ENCODE measurements at places on chromosomes 1 and 21.

DNA sequence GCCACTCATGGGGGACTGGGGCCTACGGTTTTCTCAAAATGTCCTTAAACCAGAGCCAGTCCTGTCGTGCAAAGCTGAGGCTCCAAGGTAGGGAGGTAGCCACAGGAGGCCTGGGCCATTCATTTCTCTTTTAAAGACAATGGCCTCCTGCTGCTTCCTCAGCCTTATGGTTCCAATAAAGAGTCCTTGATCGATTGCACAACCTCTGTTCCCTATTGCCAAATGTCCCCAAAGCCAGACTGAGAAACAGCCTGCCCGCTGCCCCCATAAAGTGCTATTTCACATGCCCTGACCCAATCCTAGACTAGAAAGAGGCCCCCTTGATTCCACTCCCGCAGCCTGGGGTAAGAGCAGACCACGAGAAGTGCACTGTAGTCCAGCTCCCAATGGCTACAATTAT, 166.7 kb downstream of the CLIC6 start:
- peak; percentile 81 for DNase-seq

DNA sequence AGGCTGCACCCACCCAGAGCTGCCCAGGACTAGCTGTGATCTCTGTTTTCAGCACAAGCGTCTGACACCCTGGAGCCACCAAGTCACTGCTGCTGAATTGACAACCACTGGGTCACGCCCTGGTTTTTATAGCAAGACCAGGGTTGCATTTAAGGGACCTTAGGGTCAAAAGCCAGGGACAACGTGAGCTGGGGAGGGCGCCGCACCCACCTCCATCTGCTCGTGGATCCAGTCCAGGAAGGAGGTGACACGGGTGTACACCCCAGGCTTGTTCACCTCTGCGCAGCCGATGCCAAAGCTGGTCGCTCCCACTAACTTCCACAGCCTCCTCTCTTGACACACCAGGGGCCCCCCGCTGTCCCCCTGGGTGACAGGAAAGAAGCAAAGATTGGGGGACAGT, 9.2 kb upstream of the TFF1 start:
- no peak for DNase-seq

GRCh38 chr21:31366825-31367224, 22.8 kb upstream of the TIAM1 start:
- peak; percentile 89 for DNase-seq

DNA sequence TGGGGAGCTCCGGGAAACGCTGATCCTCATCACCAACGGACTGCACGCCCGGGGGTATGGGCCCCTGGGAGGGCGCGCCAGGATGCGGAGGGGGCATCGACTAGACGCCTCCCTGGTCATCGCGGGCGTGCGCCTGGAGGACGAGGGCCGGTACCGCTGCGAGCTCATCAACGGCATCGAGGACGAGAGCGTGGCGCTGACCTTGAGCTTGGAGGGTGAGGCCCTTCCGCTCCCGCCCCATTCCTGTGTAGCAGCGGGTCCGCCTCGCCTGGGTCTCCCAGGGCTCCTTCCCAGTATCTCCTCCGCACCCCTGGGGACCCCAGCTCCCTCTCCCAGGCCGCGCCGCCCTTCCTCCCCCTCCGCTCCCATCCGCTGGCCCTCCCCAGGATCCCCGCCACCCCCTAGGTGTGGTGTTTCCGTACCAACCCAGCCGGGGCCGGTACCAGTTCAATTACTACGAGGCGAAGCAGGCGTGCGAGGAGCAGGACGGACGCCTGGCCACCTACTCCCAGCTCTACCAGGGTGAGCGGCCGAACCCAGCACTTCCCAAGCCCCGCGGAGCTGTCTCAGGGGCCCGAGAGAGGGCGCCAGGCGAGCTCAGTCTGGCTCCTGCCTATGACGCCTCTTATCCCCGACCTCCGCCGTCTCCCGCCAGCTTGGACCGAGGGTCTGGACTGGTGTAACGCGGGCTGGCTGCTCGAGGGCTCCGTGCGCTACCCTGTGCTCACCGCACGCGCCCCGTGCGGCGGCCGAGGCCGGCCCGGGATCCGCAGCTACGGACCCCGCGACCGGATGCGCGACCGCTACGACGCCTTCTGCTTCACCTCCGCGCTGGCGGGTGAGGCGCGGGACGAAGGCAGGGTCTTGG, 5.0 kb downstream of the HAPLN2 start:
- DNase-seq: peak; percentile 64

GRCh38 chr1:221776495-221777301, 34.8 kb upstream of the DUSP10 start:
- DNase-seq: no peak

DNA sequence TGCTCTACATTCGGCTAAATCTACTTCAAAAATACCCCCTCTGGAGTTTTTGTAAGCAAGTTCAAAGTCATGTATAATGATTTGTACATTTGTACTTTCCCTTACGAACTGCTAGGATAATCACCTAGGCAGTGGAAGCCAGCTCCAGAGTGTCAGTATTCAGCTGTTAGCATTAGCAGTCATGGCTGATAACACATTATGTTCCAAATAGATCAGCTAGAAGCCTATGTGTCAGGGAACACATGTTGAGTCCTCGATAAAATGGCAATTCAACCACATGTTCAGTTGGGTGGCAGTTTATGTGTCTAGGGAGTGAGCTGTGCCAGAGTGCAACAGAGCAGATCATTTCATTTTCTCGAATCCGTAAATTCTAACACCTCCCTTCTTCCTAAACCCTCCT, 65.8 kb upstream of the KRTAP11-1 start:
- DNase-seq: no peak

DNA sequence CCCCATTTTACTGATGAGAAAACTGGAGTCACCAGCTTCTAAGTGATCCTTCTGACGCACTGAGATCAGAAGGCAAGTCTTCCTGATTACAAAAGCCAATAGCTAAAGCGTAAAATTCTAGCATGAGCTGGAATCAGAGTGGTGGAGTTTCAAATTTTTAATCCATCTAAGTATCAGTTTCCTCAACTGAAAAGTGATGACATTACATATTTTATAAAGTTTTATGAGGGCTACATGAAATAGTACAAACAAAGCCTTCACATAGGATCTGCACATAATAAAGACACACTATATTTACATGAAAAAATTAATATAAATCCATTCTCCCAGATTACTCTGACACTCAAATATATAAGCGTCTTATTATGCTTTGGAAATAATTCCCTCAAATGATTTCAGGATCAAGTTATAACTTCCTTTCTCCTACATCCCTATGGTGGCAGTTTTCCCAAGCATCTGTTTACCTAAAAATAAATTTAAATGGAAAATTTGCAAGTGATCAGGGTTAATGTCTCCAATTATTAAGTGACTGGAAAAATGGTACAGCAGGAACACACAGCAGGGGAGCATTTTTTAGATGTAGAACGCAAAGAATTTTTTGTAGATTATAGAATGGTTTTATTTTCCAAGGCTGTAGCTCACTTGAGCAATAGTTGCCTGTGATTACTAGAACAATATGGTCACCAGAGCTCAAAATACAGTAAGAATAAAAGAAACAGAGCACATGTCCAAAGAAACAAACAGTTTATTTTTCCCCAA, 490.4 kb upstream of the C1orf87 start:
- DNase-seq: no peak

DNA sequence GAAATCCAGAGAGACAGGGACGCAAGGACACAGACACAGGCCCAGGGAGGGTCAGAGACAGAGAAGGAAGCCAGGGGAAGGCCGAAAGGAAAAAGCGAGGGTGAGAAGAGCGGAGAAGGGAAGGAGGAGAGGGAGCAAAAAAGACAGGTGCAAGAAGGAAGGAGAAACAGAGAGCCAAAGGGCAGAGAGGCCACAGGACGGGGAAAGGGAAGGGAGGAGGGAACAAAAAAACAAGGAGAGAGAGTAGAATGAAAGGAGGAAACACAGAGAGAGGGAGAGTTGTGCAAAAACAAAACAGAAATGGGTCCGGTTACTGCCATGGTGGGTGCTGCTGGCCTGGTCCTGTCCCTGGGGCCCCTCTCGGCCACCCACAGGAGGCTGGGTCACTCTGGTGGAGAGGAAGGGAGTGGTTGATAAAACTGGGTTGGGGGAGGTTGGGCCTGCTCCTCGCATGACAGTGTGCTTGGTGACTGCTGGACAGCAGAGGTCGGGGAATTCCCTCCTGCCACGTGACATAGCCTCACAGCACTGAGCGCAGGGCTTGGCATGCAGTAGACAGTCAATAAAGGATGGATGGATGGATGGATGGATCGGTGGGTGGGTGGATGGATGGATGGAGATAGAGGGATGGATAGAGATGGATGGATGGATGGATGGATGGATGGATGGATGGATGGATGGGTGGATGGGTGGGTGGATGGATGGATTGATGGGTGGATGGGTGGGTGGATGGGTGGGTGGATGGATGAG, 64.8 kb downstream of the RAP1GAP start:
- DNase-seq: peak; percentile 36

DNA sequence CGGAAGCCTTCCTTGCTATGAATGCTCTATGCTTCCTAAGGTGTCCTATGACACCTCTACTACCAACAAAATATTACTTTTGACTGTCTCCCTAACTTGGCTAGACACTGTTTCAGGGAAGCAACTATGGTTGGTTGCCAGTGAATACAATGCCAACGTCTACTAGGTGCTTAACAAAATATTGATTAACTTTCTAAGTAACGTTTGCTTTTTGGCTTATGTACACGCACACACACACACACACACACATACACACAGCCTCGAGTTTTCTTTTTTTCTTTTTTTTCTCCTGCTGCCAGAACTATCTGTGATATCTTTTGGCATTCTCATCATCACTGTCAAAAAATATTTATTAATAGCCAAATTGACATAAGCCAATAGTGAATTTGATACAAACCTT, 864.0 kb downstream of the PLA2G4A start:
- DNase-seq: no peak

DNA sequence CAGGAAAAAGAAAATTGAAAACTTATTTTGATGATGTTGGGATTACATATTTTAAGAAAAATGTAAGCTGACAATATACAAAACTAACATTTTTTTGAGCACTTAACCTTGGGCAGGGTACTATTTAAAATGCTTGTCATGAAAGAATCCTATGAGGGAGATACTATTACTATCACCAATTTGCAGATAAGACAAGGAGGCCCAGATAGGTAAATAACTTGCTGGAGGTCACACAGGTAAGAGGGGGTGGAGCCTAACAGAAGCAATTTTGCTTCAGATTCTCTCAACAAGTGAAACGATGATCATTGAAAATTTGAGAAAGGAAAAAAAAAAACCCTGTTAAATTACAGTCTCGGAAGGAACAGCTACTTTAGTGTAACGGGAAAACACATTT, 1.2 kb downstream of the GART start:
- DNase-seq: no peak

DNA sequence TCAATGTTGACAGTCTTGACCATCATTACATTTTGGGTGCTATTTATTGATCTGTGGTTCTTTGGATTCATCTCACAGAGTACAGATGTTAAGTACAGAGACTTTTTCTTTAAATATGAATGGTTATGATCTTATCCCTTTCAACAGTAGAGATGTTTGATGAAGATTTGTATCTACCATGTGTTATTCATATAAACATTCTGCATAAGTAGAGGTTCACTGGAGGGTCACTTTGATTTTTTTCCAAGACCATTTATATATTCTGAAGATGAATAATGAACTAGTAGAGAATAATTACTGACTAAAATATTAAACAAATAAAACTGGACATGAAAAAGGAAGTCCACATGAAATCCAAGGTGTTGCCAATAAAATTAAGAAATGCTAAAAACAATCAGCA, 28.6 kb upstream of the HUNK start:
- no peak for DNase-seq

- DNase-seq: no peak
Measured at GRCh38 chr1:53728702-53729455, 10.1 kb downstream of the GLIS1 start.

DNA sequence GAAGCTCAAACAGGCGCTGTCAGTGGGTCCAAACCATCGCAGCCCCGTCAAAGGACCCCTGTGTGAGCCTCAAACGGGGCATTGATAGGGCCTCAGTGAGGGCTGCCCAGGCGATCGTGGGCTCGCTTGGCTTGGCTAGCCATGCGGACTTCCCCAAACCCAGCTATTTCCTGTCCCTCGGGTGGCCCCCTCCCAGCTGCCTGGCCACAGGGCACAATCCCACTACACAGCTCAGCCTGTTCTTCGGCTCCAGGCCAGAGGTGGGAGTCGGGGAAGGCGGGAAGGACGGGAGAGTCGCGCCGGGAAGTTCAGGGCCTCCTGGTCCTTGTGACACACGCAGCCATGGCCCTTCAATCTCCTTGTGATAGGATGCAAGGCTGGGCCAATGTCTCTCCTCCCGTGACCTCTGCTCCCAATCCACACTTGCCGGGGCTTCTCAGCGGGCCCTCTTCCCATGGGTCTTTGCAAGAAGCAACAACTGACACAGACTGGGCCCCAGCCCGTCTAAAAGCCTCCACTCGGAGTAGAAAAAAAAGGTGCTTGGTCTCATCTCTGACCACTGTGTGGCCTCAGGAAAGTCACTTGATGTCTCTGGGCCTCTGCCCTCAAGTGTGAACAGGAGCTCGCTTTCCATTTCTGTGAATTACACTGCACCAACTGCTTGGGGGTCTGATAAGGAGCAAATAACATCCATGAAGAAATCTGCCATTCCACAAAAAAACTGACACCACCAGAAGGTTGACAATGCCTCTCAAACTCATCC, 7.1 kb upstream of the MATN1 start:
- DNase-seq: no peak

DNA sequence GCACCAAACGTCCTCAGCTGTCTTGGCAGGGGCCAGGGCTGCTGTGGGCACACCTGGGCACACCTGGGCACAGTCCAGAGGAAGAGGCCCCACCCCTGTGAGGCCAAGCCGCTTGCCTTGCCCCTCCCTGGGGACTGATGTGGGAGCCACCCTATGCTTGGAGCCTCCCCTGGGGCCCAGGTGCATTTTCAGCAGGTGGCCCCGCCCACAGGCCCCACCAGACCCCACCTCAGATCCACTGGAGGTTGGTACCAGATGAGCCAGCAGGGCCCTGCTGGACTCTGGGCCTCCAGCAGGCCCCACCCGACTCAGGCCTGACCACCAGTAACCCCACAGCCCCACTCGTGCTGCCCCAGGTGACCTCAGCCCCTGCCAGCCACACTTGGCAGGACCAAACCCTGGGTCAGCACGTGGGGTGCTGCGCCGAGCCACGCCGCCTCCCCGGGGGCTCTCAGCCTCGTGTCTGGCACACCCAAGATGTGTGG, 8.8 kb downstream of the SLC19A1 start:
- no peak for DNase-seq

GRCh38 chr1:202247837-202248795, 54.5 kb downstream of the LGR6 start:
- DNase-seq: no peak

GRCh38 chr1:156508955-156509234, 8.3 kb upstream of the MEF2D start:
- no peak for DNase-seq

DNA sequence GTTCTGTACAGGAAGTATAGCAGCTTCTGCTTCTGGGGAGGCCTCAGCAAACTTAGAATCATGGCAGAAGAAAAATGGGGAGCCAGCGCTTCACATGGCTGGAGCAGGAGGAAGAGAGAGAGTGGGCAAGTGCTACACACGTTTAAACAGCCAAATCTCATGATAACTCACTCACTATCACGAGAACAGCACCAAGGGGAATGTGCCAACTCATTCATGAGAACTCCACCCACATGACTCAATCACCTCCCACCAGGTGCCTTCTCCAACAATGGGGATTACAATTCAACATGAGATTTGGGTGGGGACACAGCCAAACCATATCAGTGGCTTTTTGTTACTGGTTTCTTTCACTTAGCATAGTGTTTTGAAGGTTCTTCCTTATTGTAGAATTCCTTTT, 138.6 kb downstream of the SYT14 start:
- no peak for DNase-seq

Data from mesenchymal stem cell (in vitro differentiated cells and primary cell).